ENCODE measurements at places on chromosomes 7 and 10.
A peak's percentile ranks its signal among the peaks of the same experiment; 100 is the strongest.

- peak; percentile 44 for DNase-seq
These were observed 3.8 kb upstream of the GTF2IRD1 start for GRCh38 chr7:74449809-74450397.

DNA sequence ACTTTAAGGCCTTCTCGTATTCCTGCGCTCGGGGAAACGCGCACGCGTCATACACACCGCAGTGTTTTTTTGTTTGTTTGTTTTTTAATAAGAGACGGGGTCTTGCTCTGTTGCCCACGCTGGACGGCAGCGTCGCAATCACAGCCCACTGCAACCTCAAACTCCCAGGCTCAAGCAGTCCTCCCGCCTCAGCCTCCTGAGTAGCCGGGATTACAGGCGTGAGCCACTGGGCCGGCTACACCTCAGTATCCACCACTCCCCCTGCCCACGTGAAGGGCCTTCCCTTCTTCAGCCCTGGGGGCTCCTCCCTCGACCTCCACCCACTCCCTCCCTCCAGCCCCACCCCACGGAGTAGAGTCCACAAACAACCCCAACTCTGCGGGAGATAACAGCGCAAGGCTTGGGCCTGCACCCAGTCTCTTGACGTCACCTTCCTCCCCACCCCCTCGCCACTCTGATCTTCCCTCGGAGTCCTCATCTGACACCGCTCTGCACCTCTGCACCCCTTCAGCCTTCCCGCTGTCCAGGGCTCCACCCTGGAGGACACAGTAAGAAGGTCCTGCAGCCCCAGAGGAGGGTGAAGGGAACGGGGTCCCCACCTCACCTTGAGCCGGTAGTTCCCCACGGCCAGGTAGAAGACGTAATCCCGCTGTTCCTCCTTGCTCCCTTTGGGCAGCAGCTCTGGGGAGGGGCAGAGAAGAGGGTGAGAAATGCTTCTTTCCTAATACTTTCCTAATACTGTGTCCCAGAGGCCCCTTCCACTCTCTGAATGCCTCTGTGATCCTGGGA lies 2.8 kb upstream of the CLDN15 start:
- no peak for DNase-seq

DNA sequence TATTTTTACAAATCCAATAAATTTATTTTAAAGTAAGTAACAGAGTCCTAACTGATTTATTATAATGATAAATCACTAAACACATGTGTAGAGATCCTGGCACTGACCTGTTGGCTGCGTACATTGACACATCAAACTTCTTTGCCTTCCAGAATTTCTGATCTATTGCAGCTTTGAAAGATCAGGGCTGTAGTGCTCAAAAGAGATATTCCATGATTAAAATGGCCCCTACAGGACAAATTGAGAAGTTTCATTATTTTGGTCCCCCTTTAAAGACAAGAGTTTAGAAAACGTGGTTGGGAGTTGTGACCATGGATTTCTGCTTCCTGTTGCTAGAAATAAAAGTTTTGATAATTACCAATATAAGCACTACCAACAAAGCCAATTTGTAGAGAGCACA lies 87.7 kb upstream of the PDK4 start:
- no peak for DNase-seq

DNA sequence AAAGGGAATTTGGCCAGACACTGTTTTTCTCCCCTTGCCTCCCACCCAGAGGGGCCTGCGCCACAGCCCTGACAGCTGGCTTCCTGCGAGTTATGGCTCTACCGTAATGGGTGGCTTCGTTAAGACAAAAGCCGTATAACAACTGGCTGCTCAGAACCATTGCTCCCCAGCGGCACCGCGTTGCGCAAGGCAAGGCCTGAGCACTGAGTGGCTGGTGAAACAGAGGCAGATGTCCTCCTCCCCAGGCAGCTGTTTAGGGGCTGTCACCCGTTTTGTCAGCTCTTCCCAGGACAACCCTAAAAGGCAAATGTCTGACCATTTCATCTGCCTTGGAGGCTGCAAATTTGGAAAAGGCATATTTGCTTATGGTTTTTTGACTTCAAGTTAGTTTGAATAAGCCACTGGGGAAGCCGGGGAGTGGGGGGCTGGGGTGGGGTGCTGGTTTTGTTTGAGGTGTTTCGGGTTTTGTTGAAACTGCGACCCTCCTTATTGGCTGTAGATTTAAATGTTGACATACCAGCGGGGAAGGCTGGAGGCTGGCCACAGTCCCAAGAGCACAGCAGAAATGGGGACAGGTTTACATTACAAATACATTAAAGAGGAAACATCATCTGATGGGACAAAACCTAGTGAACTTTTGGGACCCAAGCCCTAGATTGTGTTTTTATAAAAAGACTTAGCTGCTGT lies 681 bp upstream of the SPOCK2 start:
- peak; percentile 58 for DNase-seq

- DNase-seq = no peak
These were observed 29.6 kb downstream of the ANKRD16 start for GRCh38 chr10:5860066-5860465.
